GM12878 (cell line): ENCODE measurements at places on chromosomes 3 and 15. TPM values are rescaled to one million over a fixed set of nuclear protein-coding genes. Genes with fewer than 3 reads are reported as not detected.

Gene GOLGA6L10
- 1.1 and 1.6 TPM in 2 replicates for total RNA-seq

Gene STRIT1
- total RNA-seq = not detected in 2 replicates

Gene RTP4
- 2.8 and 3.4 TPM in 2 replicates for total RNA-seq

DNA sequence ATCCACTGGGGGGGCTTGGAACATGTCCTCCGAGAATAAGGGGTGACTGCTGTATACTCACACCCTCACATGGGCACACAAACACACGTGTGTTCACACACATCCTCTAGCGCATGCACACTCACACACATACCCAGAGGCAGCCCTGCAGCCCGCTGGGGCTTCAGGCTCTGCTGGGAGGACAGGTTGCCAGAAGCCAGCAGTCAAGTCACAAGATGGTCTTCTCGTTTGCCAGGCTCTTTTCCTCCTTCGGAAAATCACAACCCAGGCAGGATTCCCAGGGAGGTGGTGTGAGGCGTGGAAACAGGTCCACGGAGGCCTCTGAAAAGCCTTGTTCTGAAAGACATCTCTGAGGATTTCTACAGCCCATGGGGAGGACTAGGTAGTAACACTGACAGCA lies 26.8 kb downstream of the MEGF11 start:
- H3K27ac ChIP-seq = no peak overlapping the region
- H3K27me3 ChIP-seq = no peaks in the 10 kb centered on the region
- H3K36me3 ChIP-seq = no peaks in the 10 kb centered on the region
- H3K4me1 ChIP-seq = no peaks in the 10 kb centered on the region
- no peak for DNase-seq
- no peak overlapping the region for H3K4me3 ChIP-seq

GRCh38 chr3:128874481-128875180 lies 4.8 kb upstream of the ACAD9 start:
- no peak overlapping the region for H3K4me3 ChIP-seq
- DNase-seq = no peak
- H3K27me3 ChIP-seq = no peaks in the 10 kb centered on the region
- H3K36me3 ChIP-seq = no peaks in the 10 kb centered on the region
- no peak overlapping the region for H3K27ac ChIP-seq

GRCh38 chr3:124942613-124943012 lies 8.1 kb upstream of the MUC13 start:
- no peak overlapping the region for H3K4me3 ChIP-seq
- H3K27me3 ChIP-seq = no peaks in the 10 kb centered on the region; the same call in 1 of the 2 replicates
- no peak overlapping the region for H3K27ac ChIP-seq
